Activated gamma-delta T cell treated with Interleukin-2 at 50 U/mL for 16 hours (primary cell): ENCODE measurements at places on chromosomes 7 and 10.

DNA sequence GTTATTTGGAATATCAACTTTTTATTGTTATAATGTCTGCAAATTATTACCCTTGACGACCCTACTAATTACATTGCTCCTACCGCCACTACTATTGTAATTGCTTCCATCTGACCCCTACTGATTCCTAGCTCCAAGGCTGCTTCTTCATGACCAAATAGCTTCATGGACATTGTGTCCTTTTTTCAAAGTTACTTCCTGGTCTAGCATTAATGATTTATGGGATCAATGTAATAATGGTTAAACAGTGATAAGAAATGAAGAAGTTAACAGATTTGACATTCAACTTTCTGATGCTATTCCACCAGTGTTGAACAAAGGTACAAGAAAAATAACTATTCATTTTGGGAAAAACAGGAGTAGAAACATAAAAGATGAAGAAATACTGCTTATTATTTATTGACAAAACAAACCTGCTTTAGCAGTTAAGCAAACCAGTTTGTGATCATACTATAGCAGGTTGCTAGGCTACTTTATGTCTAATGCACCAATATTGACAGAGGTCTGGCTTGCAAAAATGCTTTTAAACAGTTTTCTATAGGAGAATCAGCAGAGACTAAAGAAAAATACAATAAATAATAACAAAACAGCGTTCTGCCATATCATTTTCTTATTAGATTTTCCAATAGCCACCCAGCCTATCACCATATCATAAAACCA, 125.8 kb downstream of the PCLO start:
- DNase-seq = no peak

- DNase-seq = no peak
These were observed 133.9 kb upstream of the BMPER start for GRCh38 chr7:33771422-33771821.

DNA sequence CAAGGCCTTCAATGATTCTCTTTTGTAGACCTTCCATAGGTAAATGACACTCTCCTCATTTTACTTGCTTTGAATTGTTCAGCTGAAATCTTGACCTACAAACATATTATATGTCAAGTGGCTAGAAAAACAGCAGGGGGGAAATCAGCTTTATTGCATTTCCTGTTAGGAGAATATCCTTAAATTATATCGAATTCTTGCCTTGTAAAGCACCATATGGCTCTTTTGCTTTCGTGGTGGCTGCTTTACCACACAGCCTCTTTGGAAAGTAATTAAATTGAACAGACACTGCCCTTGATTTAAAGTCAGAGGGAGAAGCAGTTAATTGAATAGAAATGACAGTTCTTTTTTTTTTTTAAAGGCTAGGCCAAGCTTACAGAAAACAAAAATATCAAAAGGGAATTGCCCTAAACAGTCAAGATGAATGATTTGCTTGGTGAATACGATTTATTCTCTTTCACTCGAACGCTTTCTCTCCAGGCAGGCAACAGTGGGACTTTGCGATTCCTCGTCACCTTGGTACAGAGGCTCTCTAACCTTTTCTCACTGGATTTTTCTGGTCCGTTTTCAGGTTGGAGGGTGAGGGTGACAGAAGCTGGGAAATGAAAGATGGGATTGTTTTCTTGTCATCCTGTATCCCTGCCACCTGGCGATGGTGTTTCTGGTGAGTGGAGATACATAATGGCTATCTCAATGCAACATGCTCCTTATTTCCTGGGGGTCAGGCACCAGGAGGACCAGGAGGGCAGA, 126.0 kb downstream of the GATA3 start:
- DNase-seq = no peak

DNA sequence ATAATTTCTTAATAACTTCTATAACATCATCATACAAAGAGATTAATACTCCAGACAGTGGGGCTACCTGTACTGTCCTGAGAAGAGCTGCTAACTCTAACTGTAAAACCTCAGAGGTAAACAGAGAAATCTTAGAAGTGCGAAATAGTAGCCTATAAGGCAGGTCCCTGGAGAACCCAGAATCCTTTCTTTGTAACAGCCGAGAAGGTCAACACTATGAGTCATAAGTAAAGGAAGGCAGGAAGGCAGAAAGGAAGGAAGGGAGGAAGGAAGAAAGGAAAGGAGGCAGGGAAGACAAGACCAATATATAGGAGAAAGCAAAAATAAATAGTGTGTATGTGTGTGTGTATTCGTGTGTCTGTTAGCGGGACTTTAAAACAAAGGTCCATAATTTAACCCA, 540.6 kb downstream of the ZWINT start:
- no peak for DNase-seq

DNA sequence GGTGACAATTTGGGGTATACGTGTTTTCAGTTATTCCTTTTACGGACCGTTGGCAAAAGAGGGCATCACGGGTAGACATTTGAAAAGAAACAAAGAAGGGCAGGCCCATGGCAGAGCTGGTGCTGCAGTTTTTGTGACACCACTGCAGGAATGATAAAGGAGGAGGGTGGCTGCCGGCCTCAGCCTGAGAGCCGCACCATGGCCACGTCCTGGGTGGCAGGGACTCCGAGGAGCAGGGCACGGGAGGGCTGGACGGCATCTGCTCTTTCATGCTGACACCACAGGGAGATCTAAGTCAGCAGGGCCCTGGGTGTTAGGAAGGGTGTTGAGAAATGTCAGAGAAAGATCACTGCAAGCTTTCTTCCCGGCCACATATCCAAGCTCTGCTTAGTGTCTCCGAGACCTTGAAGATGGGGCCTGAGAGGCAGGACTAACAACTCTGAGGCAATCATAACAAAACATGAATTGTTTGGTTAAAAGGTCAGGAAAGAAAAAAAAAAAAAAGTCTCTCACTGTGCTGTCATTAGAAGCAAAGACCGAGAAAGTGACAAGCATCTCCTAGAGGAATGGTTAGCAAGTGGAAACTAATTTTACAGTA, 36.6 kb downstream of the INSYN2A start:
- DNase-seq = no peak

DNA sequence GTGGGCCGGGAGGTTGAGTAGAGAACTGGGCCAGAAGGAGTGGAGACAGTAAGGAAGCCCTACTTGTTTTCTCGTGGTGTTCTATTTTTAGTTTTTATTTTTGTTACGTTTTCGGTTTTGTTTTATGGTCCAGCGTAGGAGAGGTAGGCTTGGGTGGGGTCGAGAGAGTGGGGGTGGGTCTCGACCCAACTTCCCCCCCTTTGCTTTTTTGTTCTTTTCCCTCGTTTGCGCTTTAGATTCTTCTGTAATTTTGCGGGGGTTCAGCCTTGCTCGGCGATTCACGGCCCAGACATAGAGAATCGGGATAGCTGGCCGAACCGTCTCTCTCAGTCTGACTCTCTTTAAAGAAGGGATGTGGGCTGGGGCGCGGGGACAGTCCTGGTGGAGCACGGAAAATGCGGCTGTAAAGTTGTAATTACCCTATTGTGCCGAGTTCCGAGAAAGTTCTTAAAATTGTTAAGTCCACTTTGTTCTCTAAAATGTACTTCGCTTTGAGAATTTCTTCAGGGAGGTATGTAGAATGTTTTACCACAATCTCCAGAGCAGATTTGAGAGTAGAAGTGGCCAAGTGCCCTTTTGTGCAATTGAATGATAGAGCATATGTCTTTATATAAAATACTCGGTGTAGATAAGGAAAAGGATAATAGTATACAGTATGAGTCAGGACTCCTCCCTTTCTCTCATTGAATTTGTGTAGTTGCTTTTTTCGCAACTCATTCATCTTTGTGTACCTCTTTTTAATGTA, 816 bp downstream of the DMTF1 start:
- peak; percentile 29 for DNase-seq

- DNase-seq = no peak
These were observed 317.4 kb upstream of the SP8 start for GRCh38 chr7:21104124-21104500.

DNA sequence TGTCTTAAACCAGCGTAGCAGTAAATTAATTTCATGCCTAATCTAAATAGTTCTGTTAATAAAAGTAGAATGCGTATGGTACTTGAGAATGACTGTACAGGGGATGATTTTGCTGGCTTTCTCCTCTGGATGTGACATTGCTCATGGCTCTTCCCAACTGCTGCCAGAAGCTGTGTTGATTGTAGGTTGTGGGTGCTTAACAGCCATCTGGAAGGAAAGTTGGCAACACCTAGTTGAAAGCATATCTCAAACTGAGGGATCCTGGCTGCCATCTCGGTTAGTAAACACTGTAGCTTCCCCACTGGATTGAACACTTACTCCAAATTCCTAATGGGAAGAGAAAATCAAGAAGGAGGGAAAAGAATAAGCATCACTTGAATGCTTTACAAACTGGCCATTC, 130.9 kb downstream of the NXPH1 start:
- DNase-seq = no peak

- no peak for DNase-seq
These were observed 340.0 kb upstream of the NRG3 start for GRCh38 chr10:81534991-81535390.

GRCh38 chr7:99563650-99564049, 5.2 kb downstream of the ZNF655 start:
- no peak for DNase-seq

GRCh38 chr7:105990727-105991453, 27.8 kb downstream of the CDHR3 start:
- DNase-seq = no peak

GRCh38 chr7:6232534-6232933, 39.9 kb downstream of the CYTH3 start:
- no peak for DNase-seq

- no peak for DNase-seq
These were observed 360.3 kb downstream of the FRMD4A start for GRCh38 chr10:13970236-13970956.

DNA sequence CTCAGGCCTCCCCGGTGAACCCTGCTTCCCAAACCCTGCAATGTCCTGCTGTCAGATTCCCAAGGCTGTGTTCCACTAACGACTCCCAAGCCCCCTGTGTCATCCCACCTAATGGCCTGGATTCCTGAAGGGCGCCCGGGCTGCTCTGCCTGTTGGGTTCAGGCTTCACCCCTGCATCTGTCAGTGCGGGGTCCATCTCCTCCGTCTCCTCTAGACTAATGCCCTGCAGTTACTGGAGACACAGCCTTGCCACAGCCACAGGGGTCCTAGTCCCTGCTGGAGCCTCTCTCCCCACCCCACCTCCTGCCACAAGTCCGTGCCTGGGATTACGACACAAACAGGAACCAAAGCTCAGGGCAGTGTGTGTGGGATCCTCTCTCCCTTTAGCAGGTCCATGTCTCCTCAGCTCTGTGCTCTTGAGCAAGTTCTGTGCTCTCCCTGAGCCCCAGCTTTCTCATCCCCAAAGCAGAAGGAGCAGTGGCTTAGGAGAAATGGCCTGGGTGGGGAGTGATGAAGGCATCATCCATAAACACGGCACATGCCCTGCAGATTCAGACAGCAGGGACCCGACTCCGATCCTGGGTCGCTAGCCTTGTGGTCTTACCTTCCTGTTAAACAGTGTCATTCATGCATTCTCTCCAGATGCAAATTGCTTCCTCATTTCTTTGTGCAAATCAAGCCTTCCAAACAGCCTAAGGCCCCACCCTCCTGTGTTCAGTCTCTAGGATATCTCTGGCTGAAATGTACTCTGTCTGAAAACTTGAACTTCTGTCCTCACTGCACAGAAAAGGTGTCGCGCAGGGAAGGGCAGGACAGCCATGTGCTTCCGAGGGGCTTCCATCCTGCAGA, 8.2 kb upstream of the RBP3 start:
- no peak for DNase-seq

DNA sequence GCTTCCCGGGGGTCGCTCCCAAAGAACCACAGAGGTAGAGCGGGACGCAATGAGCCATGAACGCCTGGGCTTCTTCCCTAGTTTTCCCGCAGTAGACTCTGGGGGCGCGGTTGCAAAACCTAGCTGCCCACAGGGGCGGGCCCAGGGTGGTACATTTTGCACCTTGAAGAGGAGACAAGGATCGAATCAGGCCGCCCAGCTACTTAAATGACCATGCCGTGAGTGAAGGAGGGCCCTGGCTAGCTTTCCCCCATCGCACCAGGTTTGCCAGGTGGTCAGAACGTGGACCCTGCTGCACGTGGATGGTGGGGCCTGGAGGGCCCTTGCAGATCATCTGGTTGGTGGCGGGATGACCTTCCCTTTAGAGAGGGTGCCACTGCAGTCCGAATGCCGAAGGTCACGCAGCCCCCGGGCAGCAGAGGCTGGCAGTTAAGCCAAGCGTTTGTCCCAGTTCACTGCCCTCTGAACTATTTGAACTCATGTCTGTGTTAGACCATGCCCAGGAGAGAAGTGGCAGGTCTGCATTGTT, 604 bp upstream of the SHTN1 start:
- DNase-seq = no peak

- DNase-seq = no peak
These were observed 211.6 kb downstream of the SFMBT2 start for GRCh38 chr10:7199152-7199760.

DNA sequence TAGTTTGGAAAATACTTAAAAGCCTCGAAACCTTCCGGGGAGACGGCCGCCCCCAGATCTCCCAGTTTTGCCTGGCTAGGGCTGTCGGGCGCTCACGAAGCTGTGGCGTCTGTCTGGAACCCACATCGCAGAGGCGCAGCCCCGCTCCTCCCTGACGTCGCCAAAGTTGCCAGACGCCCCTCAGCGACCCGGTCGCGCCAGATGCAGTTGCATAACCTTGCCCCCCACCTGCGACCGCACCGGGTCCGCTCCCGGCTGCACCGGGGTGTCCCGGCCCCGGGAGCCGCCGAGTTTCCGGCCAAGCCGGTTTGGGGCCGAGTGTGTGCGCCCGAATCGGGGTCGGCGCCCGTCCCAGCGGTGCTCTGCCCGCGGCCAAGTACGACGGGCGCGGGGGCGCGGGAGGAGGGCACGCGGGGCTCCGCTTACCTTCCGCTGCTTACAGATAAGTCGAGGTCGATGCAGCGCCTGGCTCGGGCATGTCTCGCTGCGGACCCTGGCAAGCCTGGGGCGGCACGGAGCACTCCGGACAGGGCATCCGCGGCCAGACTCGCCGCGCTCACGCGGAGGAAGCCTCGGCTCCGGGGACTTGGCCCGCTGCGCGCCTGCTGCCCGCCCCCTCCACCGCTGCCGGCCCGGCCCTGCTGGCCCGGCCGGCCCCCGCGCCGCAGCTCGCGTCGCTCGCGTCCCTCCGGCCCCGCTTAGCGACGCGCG, 665 bp downstream of the INSYN2A start:
- no peak for DNase-seq

DNA sequence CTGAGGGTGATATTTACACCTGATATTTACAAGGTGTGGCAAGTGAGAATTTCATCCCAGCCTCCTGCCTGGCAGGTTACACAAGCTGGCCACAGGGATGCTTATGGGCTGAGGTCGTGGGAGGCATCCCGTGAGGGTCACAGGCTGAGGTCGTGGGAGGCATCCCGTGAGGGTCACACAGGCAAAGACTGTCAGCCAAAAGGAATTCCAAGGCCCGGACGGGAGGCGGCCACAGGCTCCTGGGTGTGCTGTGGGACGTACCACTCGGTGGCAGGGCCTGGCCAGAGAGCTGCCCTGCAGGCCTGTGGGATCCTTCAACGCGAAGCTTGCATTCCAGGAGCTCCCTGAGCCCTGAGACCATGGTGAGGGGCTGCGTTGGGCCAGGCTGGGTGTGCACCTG, 460.6 kb downstream of the DNAJB6 start:
- no peak for DNase-seq
